HepG2 (cell line): ENCODE measurements at places on chromosomes 3 and 15. TPM values are rescaled to one million over a fixed set of nuclear protein-coding genes. Genes with fewer than 3 reads are reported as not detected.

DNA sequence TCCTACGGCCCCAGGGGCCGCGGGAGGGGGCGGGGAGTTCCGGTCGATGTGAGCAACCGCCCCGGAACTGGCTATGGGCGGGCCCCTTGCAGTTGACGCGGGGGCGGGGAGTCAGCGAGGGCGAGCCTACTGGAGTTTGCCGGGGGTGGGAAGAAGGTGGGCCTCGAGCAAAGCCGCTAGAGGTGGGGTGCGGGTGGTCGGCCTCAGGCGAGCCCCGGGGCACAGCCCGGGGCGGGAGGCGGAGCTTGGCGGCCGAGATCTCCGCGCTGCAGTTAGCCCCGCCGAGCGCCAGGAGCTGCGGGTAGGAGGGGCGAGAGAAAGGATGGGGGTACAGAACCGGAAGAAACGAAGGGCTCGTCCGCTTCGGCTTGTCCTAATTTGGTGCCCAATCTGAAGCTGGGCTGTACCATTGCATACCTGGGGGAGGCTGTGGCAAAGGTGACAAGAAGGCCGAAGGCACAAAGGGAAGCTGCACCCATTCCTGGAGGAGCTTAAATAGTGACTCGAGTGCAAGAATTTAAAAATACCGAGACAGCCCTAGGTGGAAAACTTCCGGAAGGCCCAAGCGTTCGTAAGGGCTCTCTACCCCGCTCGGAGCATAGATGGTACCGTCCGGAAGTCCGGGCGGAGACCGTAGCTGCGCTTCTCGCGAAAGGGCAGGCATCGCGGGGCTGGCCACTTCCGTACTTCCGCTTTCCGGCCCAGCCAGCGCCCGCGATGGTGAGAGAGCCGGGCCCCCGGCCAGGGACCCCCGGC lies at the start of the genes ARPC4 and TADA3:
TSS of gene ARPC4 (plus strand) at position 678 of the 756 bp plus-strand sequence. CDS start at position 718, 40 bp downstream.
TSS of gene TADA3 (minus strand) at position 69 of the 756 bp plus-strand sequence. CDS start 1,007 bp downstream, outside the sequence.
- peak; percentile 90 for DNase-seq

Gene SERINC4
- total RNA-seq = not detected in 2 replicates

- DNase-seq = no peak
Measured at GRCh38 chr3:14320219-14320618, 82.2 kb upstream of the SLC6A6 start.

- DNase-seq = no peak
Measured at GRCh38 chr3:178537122-178537705, 978 bp downstream of the KCNMB2 start.

GRCh38 chr15:80779658-80780415 lies 667 bp downstream of the CEMIP start:
- DNase-seq = peak; percentile 25
